ENCODE measurements at places on chromosomes 1 and 21. TPM values are rescaled to one million over a fixed set of nuclear protein-coding genes. Genes with fewer than 3 reads are reported as not detected.
A peak's percentile ranks its signal among the peaks of the same experiment; 100 is the strongest.

The JAM2 gene
- total RNA-seq: 7.8 TPM

DNA sequence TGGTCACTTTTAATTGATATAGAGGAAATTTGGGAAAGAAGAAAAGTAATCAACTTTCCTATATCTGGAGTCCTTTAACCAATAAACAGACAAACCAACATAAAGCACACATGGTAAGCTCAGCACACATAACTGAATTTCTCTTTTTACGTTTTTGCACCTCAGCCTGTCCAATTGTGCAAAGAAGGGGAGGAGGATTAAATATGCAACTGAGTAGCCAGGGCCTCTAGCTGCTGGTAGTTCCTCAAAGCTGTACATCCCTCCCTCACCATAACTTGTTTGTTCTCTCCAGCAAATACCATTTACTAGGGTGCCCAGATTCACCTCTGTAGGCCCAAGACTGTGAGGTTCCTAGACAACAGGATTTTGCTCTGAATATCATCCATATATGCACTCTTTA, 25.4 kb downstream of the ST6GALNAC5 start:
- H3K27me3 ChIP-seq: no peaks in the 10 kb centered on the region
- no peak for DNase-seq
- no peak overlapping the region for H3K27ac ChIP-seq
- no peak overlapping the region for H3K4me3 ChIP-seq

GRCh38 chr1:3336641-3337630, 117.5 kb upstream of the ARHGEF16 start:
- peak; percentile 60 for DNase-seq
- H3K27ac ChIP-seq: no peak overlapping the region
- no peaks in the 10 kb centered on the region for H3K36me3 ChIP-seq
- no peak overlapping the region for H3K4me3 ChIP-seq

DNA sequence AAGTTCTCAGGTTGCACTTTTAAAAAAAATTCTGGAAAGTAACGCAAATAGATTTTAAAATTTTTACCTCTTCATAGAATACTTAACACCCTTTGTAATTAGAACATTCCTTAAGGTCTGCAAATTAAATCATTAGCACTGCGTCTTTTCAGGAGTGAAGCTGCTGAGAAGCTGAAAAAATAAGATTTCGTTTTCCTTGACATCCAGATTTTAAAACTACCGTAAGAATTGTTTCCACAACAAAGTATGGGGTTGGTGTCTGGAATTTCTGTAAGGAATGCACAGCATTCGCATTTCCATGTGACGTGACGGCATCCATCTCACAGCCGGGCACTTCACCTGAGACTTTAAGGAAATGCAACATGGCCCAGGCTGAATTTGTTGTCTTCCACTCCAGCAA, 76.3 kb upstream of the COX20 start:
- no peaks in the 10 kb centered on the region for H3K36me3 ChIP-seq
- no peak for DNase-seq
- no peak overlapping the region for H3K27ac ChIP-seq
- no peaks in the 10 kb centered on the region for H3K4me1 ChIP-seq
- no peaks in the 10 kb centered on the region for H3K27me3 ChIP-seq

- H3K36me3 ChIP-seq: peaks cover 39% of the 10 kb centered on the region
- DNase-seq: no peak
- no peak overlapping the region for H3K27ac ChIP-seq
- H3K4me1 ChIP-seq: peaks cover 64% of the 10 kb centered on the region
- H3K4me3 ChIP-seq: no peak overlapping the region
Measured at GRCh38 chr1:228093050-228093906, 9.8 kb downstream of the C1orf35 start.

Data from upper lobe of left lung (tissue), 6 donors.